ENCODE measurements at places on chromosomes 2 and 18. TPM values are rescaled to one million over a fixed set of nuclear protein-coding genes. Genes with fewer than 3 reads are reported as not detected.

DNA sequence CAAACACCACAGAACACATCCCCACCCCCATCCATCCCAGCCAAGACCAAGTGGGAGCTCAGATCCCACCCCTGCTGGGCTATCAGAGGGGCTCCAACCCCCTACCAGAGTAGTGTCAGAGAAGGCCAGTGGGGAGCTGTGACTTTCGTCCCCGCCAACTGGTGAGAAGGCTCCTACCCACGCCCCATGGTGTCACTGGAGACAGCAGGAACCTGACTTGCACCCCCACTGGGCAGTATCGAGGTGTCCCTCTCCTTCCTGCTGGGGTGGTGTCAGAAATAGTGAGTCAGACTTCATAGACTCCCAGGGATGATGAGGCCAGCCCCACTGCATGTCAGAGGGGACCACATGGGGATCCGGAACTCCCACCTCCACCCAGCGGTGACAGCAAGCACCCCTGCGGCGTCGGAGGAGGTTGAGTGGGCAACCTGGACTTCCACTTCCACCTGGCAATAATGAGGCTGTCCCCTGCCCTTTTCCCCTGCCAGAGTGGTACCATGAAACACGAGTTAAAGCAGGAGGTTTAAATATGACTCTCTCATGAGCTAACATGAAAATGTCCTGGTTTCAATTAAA is 106.7 kb downstream of the CTIF start:
- no peak overlapping the region for H3K4me3 ChIP-seq
- H3K27ac ChIP-seq, result no peak overlapping the region
- DNase-seq, result no peak
- H3K4me1 ChIP-seq, result peaks cover 14% of the 10 kb centered on the region

GRCh38 chr2:161596148-161596547 is 28.1 kb upstream of the SLC4A10 start:
- H3K36me3 ChIP-seq, result no peaks in the 10 kb centered on the region
- no peak overlapping the region for H3K4me3 ChIP-seq
- DNase-seq, result no peak
- peaks cover 40% of the 10 kb centered on the region for H3K27me3 ChIP-seq
- no peaks in the 10 kb centered on the region for H3K4me1 ChIP-seq

DNA sequence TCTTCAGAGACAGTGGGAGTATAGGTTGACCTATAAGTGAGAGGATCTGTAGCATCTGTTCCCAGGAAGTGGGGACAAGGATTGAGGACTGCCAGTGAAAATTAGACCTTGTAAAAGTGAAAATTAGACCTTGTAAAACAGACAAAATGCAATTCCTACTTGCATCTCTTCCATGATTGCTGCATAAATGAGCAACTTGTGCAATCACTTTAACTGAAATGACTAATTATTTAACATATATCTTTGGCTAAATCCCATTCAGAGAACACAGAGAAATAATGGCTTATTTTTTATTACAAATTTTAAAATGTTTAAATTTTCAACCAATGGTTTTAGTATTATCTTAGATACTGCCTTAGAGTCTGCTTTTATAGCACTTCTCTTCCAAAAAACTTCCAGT is 67.2 kb upstream of the NABP1 start:
- no peak overlapping the region for H3K27ac ChIP-seq
- DNase-seq, result no peak
- H3K4me1 ChIP-seq, result peaks cover 1% of the 10 kb centered on the region
- no peak overlapping the region for H3K4me3 ChIP-seq
- no peaks in the 10 kb centered on the region for H3K36me3 ChIP-seq

- peaks cover 17% of the 10 kb centered on the region for H3K4me1 ChIP-seq
- no peaks in the 10 kb centered on the region for H3K27me3 ChIP-seq
- no peak overlapping the region for H3K27ac ChIP-seq
- no peak for DNase-seq
- H3K4me3 ChIP-seq, result no peak overlapping the region
Measured at GRCh38 chr18:63591725-63592124, 4.6 kb downstream of the SERPINB13 start.

DNA sequence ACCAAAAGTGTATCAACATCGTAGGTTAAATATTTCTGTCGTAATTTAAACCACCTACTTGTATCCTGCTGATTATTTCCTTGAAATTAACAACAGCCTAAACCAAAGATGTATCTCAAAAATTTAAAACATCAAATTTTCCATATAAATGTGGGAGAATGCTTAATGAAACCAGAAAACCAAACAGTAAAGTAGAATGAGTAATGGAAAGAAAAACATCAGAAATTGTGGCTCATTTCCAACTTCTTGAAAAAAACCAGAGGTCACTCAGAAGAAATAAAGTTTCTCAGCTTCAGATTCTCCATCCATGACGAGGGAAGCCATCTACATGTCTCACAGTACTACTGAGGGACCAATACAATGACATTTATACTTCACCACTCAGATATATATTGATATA is 296.5 kb downstream of the NOL4 start:
- H3K4me3 ChIP-seq, result no peak overlapping the region
- peaks cover 15% of the 10 kb centered on the region for H3K4me1 ChIP-seq
- H3K27me3 ChIP-seq, result no peaks in the 10 kb centered on the region

DNA sequence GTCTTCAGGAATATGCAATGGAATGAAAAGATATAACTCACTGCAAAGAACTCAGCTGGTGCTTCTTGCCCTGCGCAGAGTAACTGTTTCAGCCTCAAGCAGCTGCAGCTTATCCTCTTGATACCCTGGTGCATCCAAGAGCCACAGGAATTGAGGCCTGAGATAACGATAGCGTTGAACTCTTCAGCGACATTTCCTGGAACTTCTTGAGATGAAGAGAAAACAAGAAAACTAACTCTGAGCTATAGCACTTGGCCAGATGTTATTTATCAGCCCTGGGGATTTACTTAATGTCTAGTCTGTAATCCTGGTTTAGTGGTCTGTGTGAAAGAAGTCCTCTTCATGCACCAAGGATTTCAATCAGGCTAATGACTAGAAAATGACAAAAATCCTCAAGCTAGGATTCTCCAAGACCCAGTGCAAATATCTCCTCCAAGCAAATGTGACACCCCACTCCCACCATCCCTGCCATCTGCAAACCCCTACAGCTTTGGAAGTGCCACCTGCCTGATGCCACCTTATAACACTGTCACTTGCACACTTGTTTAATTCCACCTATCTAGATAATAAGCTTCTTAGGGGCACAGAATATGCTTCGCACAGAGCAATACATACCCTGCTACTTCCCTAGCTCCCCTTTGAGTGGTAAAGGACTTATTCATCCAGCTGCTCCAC is 40.6 kb downstream of the EHD3 start:
- H3K4me3 ChIP-seq, result no peak overlapping the region
- H3K27ac ChIP-seq, result no peak overlapping the region
- no peaks in the 10 kb centered on the region for H3K27me3 ChIP-seq
- no peaks in the 10 kb centered on the region for H3K36me3 ChIP-seq
- peaks cover 61% of the 10 kb centered on the region for H3K4me1 ChIP-seq

GRCh38 chr2:126945118-126945517 is 46.4 kb downstream of the TEX51 start:
- H3K36me3 ChIP-seq, result no peaks in the 10 kb centered on the region
- H3K27ac ChIP-seq, result no peak overlapping the region
- no peak overlapping the region for H3K4me3 ChIP-seq
- peaks cover 21% of the 10 kb centered on the region for H3K27me3 ChIP-seq
- DNase-seq, result no peak

DNA sequence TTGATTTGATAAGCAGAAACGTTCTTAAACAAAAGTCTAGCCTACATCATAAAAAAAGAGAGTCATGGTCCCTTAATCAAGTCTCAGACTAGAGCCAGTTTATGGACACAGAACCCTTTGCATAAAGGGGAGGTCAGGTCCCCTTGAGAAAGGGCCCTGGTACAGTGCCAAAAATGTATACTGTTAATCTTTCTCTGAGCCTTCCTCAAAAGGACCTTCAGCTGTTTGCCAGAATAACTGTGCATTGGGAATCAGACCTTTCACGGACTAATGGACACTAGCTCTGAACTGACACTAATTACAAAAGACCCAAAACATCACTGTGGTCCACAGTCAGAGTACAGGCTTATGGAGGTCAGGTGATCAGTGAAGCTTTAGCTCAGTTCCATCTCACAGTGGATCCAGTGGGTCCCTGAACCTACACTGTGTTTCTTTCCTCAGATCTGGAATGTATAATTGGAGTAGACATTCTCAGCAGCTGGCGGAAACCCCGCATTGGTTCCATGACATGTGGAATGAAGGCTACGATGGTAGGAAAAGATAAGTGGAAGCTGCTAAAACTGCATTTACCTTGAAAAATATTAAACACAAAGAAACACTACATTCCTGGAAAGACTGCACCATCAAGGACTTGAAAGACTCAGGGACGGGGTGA is 151.4 kb downstream of the TMEFF2 start:
- H3K27me3 ChIP-seq, result no peaks in the 10 kb centered on the region
- peaks cover 6% of the 10 kb centered on the region for H3K36me3 ChIP-seq
- H3K4me1 ChIP-seq, result peaks cover 5% of the 10 kb centered on the region
- DNase-seq, result no peak
- no peak overlapping the region for H3K27ac ChIP-seq

DNA sequence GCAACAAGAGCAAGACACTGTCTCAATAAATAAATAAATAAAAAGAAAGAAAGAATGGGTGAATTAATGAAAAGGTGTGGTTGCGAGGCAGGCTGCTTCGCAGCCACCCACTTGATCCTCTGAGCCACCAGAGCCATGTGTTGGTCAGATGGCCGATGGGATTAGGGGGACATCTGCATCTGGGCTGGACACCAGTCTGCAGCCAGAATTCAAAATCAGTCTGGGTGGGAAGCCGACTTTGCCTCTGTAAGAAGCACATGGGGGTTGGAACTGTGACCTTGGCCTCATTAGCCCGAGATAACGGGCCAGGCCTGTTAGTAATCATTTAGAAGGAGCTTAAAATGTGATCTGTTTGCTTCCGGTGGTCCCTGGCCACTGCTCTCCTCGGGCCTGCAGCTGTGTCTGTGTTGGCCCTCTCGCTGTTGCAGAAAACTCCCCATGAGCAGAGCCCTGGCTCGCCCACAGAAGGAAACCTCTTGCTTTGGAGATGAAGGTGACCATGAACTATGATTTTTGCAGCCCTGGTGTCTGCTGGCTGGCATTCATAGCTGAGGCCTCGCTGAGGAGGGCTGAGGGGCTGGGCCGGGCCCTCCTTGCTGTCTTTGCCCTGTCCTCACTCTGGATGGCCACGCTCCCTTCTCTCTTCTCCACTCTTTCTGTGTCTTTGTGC is 94.4 kb downstream of the DYSF start:
- no peak overlapping the region for H3K4me3 ChIP-seq
- no peaks in the 10 kb centered on the region for H3K27me3 ChIP-seq
- H3K4me1 ChIP-seq, result peaks cover 19% of the 10 kb centered on the region
- no peak overlapping the region for H3K27ac ChIP-seq
- no peak for DNase-seq

DNA sequence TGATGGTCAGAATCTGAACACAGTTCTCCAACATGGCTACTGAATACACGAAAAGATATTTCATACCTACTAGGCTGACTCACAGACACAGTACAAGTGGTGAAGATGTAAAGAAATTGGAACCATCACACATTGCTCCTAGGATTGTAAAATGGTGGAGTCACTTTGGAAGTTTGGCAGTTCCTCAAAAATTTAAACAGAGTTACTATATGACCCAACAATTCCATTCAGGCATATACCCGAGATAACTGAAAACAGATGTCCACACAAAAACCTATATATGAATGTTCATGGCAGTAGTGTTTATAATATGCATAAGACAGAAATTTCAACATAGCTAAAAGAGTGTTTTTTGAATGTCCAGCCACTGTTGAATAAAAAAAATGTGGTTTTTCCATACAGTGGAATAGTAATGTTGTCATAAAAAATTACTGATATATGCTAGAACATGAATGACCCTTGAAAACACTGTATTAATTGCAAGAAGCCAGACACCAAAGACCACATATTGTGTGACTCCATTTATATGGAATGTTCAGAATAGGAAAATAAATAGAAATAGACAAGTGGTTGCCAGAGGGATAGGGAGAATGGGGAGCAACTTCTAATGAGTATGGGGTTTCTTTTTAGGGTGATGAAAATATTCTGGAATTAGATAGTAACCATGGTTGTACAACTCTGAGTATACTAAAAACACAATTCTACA is 10.1 kb downstream of the RMP24 start:
- DNase-seq, result no peak
- H3K27me3 ChIP-seq, result no peaks in the 10 kb centered on the region
- H3K4me1 ChIP-seq, result no peaks in the 10 kb centered on the region
- no peak overlapping the region for H3K27ac ChIP-seq

DNA sequence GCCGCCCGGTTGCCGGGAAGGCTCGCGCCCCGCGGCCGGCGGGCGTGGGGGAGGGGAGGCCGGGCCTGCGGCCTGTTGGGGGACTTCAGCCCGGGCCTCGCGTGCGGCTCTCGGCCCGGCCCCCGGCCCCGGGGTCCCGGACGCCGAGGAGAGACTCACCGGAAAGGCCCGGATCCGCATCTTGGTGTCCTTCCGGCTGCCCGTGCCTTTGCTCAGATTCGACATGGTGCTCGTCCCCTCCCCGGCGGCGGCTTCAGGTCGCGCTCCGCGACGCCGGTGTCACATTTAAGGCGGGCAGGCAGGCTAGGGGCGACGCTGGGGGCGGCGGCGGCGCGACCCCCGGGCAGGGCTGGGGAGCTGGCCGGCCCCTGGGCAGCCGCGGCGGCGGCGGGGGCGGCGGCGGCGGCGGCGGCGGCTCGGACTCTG is 365 bp downstream of the CUL3 start:
- peak overlapping the region; percentile 89 for H3K27ac ChIP-seq
- H3K4me1 ChIP-seq, result peaks cover 36% of the 10 kb centered on the region
- no peak for DNase-seq
- no peaks in the 10 kb centered on the region for H3K36me3 ChIP-seq

DNA sequence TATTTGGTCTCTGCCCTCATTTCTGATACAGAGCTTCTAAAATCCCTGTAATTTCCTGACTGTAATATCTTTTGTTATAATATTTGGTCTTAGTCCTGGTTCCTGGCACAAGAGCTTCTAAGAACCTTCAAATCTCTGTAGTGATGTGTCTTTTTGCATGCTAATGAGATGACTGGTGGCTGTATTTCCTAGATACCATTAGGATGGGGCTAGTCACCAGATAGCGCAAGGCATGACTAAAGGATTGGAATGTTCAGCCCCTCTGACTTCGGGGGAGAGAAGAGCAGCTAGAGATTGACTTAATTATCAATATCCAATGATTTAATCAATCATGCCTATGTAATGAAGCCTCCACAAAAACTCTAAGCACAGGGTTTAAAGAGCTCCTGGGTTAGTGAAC is 620.8 kb upstream of the ACVR2A start:
- H3K27ac ChIP-seq, result no peak overlapping the region
- H3K36me3 ChIP-seq, result peaks cover 3% of the 10 kb centered on the region
- no peak overlapping the region for H3K4me3 ChIP-seq
- H3K27me3 ChIP-seq, result no peaks in the 10 kb centered on the region

The RNMT gene
- total RNA-seq, result 52.5 TPM

The SPP2 gene
- not detected for total RNA-seq

The SLC40A1 gene
- total RNA-seq, result 156 TPM

The PIGN gene
- 37.5 TPM for total RNA-seq

The GDF7 gene
- total RNA-seq, result 3.2 TPM

The GCG gene
- 0.36 TPM for total RNA-seq

The ZNF396 gene
- total RNA-seq, result 1.8 TPM

The SERPINB4 gene
- total RNA-seq, result not detected
